ENCODE measurements at places on chromosomes 3 and 15. TPM values are rescaled to one million over a fixed set of nuclear protein-coding genes. Genes with fewer than 3 reads are reported as not detected.

Gene SLC2A2
- total RNA-seq = not detected

Gene ABHD17C
- 14.7 TPM for total RNA-seq

Gene PARP3
- total RNA-seq = 1.7 TPM

Gene ESYT3
- 0.31 TPM for total RNA-seq

Gene EFHB
- total RNA-seq = not detected

Gene FAM43A
- 5.3 TPM for total RNA-seq

Gene CLRN1
- total RNA-seq = not detected

Gene MASP1
- 17.2 TPM for total RNA-seq

Gene GRIP2
- 9.7 TPM for total RNA-seq

- no peak for DNase-seq
Measured at GRCh38 chr3:30707825-30708224, 101.4 kb downstream of the TGFBR2 start.

DNA sequence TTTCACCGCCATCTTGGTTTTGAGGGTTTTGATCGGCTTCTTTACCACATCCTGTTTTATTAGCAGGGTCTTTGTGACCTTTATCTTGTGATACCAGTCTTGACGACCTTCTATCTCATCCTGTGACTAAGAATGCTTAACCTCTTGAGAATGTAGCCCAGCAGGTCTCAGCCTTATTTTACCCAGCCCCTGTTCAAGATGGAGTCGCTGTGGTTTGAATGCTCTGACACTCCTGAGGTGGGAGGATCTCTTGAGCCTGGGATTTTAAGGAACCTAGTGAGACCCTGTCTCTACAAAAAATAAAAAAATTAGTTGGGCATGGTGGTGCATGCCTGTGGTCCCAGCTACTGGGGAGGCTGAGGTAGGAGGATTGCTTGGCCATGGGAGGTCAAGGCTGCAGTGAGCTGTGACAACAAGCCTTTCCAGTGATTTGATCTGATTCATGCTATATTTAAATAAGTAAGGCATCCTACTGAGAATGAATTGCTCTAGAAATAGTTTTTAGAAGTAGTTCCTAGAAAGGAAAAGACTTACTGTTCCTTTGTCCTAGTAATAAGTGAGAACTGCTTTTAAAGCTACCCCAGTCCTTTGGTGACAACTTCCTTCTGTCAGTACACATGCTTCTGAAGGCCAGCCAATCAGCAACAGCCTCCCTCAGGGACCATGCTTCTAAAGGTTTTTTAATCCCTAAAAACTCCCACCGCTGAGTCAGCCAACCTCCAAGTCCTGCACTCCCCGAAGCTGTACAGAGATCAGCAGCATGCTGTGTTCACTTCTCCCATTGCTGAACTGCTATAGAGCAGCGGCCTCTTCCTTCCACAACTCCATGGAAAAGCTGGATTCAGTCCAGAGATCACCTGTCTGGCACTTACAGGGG, 9.1 kb upstream of the CEMIP start:
- DNase-seq = no peak

GRCh38 chr3:45966950-45967640, 23.8 kb downstream of the CXCR6 start:
- peak; percentile 20 for DNase-seq

- no peak for DNase-seq
Measured at GRCh38 chr3:17489139-17489538, 253.3 kb downstream of the TBC1D5 start.

DNA sequence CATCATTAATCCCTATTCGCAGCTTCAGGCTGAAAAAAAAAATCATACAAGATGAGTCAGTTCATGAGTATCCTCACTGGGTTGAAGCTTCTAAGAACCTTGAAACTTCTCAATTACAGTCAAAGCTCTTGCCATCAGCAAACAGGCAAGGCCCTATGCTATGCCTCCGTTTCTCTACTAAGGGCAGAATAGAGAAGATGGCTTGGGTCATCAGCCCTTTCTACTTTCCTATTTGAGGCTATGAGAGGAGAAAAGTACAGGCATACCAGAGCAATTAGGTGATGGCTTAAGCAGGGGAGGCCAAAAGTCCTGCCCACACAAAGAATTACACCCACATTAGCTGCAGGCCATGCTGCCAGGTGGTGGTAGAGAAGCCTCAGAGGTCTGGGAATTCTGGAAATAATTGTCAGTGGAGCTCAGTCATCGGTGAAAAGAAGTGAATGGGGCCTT, 89.0 kb downstream of the MRPL46 start:
- no peak for DNase-seq

DNA sequence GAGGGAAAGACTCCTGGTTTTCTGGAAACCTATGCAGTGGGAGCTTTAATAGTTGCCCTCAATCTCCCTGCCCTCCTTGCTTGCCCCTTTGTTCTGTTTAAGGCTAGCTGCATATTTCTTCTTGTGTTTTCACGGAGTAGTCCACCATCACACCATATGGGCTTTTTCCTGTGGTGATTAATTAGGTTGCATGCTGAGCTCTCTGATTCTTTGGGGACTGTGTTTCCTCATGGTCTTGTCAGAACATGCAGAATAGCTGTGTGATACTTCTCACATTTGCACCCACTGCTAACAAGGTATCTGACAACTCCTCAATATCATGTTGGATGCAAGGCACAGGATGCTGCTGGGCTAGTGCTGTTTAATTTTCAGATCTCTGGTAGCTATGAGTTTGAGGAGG, 139.6 kb downstream of the PTPRG start:
- no peak for DNase-seq

DNA sequence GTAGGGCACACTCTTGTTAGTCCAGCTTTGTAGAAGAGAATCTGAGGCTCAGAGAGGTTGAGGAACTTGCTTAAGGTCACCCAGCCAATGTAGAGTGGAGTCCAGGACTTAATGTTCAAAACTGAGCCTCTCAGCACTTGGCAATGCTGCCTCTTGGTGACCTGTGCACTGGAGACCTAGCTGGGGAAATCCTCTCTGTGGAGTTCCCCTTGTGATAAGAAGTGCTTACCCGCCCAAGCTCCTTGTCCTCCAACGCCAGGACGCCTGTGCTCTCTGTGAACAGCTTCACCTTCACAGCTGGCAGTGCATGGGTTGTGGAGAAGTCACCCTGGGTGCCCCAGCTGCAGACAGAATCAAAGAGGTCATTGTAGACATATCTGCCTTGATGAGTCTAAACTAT, 219.1 kb upstream of the FEZF2 start:
- no peak for DNase-seq

DNA sequence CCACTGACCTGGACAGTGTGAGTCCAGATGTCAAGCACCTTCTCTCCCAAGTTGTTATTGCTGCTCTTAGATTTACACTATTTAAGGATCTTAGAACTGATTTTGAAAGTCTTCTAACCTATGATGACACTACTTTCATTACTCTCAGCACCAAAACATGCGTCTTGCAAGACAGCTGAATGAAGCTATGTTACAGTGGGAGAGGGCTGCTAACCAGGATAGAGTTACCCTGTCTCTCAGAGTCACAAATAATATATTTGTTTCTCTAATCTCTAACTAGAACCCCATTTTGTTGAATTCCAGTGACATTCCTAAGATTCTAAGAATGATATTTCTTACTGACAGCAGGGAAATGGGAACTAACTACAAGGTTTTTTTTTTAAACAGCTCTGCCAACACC, 455.5 kb downstream of the MAGI1 start:
- DNase-seq = no peak

DNA sequence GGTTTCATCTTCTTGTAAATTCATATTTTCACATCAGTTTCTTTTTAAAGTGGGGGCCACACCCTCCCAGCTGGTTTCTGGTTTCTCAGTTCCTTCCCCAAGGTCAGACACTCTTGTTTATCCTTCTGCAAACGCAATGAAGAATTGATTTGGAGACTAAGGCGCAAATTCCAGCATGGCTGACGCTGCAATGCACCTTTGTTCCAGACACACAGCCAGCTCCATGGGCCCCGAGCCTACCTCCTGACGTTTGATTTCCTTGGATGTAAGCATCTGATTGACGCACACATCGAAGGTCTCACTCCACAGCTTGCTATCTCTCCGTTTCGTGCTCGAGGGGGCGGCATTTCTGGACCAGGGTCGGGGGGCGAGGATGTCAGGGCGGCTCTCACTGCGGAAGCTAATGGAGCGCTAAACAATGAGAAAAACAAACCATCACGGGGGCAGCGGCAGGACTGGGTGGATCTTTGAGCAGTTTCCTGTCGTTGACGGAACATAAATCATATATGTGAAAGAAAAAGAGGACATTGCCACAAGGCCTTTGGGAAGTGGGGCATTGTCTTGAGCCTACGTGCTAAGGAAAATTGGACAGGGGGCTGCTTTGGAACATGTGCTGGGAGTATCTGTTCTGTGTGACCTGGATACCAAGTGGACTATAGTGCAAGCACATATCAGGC, 46.9 kb downstream of the ARHGEF3 start:
- no peak for DNase-seq

GRCh38 chr15:43985976-43986680, 159.3 kb downstream of the WDR76 start:
- no peak for DNase-seq

DNA sequence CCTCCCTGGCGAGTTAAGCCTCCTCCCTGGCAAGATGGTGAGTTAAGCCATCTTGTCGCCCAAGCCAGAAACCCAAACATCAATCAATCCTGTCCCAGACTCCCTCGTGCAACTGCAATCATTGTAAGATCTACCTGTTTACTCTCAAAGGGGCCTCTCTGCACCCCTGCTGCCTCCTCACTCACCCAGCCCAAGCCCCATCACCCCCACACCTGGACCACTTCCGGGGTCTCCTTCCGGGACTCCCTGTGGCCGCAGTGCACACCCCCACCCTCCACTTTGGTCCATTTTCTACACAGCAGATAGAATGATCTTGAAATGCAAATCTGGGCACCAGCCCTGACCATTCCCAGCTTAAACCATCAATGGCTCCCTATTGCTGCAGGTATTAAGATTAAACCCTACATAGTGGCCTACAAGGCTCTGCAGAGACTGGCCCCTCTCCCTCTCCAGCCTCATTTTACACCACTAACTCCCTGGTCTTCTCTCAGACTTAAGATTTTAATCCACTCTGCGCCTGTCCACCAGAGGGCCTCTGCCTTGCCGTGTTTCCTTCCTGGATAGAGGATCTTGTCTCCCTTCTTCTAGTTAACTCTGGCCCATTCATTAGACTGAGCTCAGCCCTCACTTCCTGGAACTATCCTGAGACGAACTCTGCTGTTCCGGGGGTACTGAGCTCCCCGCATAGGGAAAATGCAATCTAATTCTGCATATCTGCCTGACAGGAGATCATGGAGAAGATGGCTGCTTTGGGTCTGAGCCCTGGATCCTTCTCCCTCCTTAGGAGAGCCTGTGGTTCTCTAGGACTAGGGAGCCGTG, 41.9 kb upstream of the SLC6A1 start:
- no peak for DNase-seq

DNA sequence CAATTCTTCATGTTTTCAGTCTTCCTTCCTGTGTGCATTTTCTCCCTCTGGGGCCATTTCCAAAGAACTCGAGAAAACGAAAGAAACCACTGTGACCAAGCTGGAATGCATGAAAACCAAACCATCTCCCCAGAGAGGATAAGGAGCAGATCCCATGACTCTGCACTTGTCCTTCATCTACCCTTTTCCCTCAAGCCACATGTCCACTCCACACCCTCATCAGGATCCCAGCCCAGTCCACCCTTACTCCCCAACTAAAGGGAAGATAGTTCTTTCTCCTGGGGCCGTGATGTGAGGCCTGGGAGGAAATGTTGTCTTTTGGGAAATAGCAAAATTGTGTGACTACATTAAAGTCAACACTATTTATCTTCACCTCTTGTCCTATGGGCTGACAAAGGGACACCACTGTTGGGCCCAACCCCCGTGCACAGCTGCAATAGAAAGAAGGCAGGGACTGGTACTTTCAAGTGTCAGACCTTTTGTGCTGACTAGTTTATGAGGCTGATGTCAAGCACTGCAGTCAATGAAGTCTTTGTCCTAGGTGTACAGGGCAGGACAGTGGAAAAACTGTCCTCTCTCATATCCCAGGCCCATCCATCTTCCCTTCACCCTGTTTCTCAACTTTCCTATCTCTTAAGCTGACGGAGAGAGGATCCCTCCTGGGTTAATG, 487.1 kb upstream of the NR2F2 start:
- DNase-seq = no peak

DNA sequence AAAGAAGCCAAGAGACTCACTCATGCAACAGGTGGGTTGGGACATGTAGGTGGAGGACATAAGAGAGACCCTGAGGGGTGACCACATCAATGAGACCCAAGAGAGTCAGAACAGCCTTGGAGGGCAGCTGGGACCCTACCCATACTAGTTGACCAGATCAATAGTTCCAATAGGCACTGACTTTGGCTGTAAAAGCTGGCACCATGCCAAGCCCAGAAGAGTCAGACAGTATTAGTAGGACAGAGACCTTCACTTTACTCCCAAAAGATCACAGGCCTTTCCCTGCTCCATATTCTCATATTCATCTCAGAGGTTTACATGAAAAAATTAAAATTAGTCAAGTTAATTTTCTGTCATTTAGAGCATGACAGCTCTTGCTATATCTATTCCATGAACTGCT, 20.9 kb upstream of the GABRR3 start:
- no peak for DNase-seq

- no peak for DNase-seq
Measured at GRCh38 chr15:92100301-92100700, 246.8 kb downstream of the SLCO3A1 start.

DNA sequence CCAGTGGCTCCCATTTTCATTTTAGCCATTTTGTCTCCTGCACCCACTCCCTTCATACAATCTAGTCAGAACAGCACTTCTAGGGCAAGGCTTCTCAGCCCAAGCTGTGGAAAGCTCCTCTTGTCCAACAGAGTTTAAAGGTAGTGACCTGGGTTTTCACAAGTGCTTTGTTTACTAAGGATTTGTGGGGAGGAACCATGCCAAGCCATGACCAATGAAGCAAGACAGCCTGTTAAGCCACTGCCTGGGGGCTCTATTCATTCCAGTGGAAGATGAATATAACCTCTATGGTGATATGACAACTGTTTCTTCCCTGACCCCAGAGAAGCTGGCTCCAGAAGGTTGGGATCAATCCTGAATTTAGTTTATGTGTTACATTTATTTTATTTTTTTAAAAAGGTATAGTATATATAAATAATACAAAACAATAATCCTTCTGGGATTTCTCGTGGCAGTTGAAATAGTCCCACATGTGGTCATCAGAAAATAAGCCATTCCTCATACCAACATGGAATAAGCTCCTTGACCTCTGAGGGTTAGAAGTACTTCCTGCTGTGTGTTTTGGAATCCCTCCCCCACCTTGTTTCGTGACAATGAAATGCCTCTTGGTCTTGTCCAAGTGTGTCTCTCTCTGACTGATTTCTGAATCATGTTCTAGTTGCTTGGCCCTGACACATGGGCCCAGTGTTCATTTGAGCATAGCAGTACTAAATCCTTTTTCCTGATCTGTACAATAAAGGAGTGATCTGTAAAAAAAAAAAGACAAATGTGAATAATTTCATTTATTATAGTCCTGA, 13.3 kb upstream of the THUMPD3 start:
- no peak for DNase-seq

DNA sequence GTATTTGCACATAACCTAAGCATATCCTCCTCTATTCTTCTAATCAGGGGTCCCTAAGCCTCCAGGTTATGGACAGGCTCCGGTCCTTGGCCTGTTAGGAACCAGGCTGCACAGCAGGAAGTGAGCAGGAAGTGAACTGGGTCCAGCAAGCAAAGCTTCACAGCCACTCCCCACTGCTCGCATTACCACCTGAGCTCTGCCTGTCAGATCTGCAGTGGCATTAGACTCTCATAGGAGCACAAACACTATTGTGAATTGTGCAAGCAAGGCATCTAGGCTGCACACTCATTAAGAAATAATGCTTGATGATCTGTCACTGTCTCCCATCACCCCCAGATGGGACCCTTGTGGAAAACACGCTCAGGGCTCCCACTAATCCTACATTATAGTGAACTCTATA, 9.8 kb downstream of the MSL2 start:
- no peak for DNase-seq

GRCh38 chr3:172084871-172085556, 45.6 kb downstream of the FNDC3B start:
- DNase-seq = no peak
